ENCODE measurements at places on chromosomes 12 and 14.

DNA sequence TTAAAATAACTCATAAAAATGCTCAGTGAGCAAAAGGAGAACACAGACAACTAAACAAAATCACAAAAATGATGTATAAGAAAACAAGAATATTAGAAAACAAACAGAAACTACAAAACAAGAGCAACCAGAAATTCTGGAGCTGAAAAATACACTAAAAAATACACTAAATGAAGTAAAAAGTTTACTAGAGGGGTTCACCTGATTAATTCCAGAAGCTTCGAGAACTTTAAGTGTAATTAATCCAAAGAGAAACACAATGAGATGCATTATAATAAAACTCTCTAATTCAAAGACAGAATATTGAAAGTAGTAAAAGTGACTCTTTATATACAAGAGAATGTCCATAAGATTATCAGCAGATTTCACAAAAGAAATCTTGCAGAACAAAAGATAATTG, 558.4 kb downstream of the CCER1 start:
- no peak for DNase-seq

DNA sequence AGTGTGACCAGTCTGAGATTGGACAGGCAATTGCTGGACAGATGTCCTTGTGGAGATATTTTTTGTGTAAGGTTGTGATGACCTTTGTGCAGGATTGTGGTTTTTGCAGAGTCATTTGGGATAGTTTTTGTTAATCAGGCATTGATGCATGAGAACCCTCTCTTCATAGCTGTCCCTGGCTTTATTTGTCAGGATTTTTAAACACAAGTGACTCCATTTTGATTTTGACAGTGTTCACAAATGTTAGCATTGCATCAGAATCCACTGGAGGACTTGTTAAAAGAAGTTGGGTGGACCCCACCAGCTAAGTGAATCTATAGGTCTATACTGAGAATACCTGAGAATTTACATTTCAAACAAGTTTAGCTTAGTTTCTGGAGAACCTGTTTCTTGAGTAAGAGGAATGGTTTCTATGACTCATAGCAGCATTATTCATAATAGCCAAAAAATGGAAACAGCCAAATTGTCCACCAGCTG, 11.8 kb downstream of the FNTB start:
- DNase-seq = no peak

- no peak for DNase-seq
These were observed 357.8 kb downstream of the DUSP6 start for GRCh38 chr12:88994537-88994936.

DNA sequence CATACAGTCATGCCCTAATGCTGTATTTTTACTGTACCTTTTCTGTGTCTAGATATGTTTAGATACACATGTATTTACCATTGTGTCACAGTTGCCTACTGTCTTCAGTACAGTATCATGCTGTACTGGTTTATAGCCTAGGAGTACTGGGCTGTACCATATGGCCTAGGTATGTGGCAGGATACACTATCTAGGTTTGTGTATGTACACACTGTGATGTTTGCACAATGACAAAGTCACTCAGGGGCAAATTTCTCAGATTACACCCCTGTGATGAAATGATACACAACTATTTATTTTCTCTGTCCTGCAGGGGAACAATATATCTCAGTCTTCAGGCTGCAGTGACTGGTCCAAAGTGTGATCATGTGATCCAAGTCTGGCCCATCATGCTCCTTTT, 1076.1 kb downstream of the VRK1 start:
- DNase-seq = no peak

DNA sequence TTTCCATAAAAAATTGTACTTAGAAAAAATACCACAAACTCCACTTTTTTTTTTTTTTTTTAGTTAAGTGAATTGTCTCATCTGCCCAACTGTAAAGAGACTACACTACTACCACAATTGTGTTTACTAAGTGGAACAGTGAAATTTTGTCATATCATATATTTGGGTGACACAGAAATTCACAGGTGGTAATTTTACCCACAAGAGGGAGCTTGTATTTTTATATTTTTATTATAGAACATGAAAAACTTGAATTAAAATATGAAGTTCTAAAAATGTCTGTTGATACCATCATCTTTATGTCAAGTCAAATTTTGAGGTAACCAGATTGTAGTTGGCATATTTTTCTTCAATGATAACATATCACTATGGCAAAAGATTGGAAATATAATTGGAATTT, 329.4 kb upstream of the SOX5 start:
- no peak for DNase-seq

DNA sequence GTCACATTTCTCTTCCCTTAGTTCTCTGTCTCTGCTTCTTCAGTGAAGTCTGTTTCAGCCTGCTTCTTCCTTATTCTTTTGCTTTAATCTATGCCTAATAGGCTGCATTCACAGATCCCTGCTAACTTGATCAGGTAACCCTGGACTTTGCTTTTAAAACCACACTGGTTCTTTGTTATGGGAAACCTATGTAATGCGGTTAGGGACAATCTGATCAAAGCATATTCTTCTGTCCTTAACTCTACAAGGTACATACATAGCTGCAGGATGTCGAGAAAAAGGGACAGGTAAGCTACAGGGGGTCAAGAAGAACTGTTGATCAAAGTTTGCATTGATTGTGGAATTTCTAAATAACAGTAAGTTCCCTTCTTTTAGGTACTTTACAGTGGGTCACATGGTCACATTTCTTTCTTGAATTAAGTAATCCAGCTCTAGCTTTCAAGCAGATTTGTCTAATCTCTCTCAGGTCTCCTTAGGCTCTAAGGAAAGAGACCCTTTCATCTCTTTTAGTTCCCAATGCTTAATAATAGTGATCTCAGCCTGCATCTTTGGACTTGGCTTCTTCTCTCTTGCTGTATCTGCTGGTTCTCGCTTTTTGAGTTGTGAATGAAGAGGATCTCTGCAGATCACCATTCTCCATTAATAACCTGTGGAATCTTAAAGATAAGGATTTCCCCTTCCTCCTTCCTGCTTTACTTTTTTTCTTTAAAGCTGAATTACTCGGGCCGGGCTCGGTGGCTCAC, 3.8 kb downstream of the COPZ1 start:
- DNase-seq = no peak

DNA sequence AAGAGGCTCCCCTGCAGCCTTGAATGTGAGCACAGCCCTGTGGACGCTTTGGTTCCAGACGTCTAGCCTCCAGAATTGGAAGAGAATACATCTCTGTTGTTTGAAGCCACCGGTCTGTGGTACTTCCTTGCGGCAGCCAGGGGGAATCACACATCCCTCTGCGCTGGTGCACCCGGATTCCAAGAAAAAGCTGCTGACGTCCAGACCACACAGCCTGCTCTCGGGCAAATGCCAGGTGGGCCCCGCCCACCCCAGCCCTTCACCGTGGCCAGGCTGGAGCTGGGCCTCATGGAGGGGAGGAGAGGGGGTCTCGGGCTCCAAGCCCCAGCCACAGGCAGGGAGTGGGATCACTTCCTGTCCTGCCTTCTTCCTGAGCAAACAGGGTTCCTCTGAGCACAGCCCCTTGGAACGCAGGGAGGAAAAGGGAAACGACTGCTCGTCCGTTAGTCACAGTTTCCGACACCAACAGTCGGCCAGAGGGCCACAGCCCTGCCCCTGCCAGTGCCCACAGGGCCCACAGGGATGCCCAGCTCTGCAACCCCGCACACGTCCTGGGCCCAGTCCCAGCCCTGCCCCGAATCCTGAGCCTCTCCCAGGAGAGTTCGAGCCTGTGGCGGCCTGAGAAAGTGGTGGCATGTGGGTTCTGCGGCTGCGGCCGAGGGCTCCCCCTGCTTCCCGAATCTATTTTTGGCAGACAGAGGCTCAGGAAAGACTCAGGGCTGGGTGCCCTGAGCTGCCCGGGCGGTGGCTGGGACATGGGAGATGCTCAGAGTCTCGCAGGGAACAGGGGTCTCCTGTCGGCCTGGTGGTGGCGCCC, 85.3 kb downstream of the RFLNA start:
- no peak for DNase-seq

GRCh38 chr12:49867570-49868341, 24.9 kb upstream of the BCDIN3D start:
- DNase-seq = no peak

GRCh38 chr14:74495356-74495755, 1.8 kb downstream of the ISCA2 start:
- DNase-seq = no peak

DNA sequence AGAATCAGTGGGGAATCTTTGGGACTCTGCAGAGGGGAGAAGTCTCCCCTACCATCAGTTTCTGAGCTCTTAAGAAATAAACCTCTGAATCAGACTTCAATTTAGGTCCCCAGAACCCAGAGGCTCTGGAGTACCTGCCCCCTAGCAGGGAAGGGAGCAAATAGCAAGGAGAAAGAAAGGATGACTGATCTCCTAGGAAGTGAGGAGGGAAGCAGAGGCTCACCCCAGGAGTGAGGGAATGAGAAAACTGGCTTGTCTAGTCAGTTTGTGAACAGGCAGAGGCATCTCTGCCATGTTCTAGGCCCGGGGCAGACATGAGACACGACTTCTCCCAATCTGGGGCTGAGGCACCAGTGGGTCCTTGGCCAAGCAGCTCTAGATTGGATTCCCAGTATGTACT, 24.3 kb upstream of the SMUG1 start:
- no peak for DNase-seq

- no peak for DNase-seq
These were observed 377.8 kb downstream of the FUT8 start for GRCh38 chr14:65790172-65790815.

DNA sequence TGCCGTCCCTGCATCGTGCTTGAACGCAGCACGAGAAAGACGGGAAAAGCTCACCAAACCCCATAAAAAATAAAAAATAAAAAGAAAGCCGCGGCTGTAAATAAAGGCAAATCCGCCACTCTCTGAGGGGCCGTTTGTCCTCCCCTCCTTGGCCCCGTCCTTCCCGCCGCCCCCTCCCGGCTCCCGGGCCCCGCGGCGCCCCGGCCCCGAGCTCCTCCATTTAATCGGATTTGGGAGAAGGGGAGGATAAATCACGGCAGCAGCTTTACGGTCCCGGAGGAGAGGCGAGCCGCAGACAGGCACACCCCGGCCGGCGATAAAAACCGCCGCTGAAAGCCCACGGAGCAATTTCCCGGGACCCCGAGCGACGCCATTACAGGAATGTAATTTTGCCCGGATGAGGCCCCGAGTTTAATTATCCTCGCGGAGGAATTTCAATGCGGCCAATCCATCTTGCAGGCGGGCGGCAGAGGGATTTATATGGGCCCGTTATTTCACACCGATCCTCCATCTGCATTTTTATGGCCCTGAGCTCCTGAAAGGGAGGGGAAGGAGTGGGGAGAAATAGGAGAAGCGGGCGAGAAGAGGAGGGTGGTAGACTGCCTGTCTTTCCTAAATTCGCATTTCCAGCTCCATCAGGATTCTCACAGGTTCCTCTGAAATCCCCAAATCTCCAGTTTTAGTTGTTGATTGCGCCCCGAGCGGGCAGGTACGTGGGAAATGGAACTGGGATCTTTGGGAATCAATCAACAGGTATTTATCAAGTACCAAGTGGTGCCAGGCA, 1.3 kb upstream of the ATP5MC2 start:
- DNase-seq = no peak

DNA sequence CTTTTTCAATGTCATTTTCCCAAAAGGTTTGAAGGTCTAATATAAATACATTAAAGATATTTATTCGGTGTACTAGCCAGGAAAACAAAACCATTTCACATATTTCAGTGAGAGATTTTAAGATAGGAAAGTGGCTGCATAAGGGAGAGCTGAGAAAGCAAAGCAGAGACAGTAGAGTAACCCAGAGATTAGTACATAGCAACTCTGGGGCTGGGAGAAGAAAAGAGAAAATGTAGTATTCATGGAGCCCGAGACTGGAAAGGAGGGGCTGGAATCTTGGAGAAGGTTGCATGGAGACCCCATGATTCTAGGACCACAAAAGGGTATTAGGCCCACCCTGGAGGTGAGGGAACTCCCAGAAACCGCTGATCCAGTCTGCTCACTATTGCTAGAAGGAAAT, 236.9 kb downstream of the PAWR start:
- DNase-seq = no peak

- no peak for DNase-seq
These were observed 67.0 kb downstream of the SDR9C7 start for GRCh38 chr12:56867216-56867615.

DNA sequence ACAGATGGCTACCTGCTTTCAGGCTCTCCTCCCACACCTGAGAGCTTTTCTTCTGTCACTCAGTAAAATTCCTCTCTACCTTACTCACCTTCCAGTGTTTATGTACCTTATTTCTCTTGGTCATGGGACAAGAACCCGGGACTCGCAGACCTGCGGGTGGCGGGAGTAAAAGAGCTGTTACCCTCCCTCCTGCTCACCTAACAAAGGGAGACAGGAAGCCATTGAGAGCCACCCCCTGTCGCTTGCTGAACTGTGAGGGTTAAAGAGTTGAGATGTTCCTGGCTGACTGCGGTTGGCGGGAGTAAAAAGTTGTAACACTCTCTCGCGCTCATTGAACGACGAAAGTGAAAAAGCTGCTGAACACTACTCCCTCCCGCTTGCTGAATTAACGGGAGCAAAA, 1935.1 kb upstream of the FLRT2 start:
- no peak for DNase-seq

GRCh38 chr14:90321891-90322290, 9.8 kb downstream of the NRDE2 start:
- DNase-seq = no peak

- DNase-seq = no peak
These were observed 63.6 kb downstream of the EML5 start for GRCh38 chr14:88729159-88729558.

- DNase-seq = no peak
These were observed 9.6 kb downstream of the ARHGDIB start for GRCh38 chr12:14951851-14952250.

DNA sequence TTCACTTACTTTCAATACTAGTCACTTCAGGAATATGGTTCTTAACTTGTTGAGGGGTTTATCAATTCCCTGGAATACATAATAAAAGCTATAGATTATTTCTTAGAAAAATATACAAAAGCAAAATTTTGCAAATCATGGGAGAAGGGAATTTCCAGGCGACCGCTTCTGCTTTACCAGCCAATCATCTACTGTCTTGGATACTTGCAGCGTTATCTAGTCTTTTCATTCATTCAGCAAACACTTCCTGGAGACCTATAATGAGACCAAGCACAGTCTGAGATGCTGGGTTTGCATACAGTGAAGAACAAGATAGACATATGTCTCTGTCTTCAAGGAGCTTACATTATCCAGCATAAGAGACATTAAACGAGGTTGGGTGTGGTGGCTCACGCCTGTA, 1.5 kb upstream of the MRPL42 start:
- no peak for DNase-seq

GRCh38 chr12:131860472-131861260, 32.5 kb downstream of the MMP17 start:
- DNase-seq = no peak

GRCh38 chr14:35786856-35787255, 22.2 kb downstream of the RALGAPA1 start:
- no peak for DNase-seq
